ENCODE measurements at places on chromosomes 2 and 18.

DNA sequence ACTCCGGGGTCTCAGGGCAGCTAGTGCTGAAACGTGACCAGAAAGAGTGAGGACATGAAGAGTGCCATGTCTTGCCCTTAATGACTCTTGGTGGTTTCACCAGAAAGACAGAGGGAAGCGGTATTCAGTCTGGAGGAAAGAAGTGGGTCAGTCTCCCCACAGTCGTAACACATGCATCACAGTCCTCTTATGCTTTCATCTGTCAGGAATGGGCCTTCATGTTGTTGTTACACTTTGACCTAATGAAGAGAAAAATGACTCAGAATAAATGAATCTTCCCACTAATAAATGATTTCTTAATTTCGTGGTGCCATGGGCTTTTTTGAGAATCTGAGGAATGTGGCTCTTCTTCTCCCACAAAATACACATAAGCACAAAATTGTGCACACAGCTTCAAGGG lies 103.2 kb downstream of the SLC8A1 start:
- DNase-seq, result no peak

DNA sequence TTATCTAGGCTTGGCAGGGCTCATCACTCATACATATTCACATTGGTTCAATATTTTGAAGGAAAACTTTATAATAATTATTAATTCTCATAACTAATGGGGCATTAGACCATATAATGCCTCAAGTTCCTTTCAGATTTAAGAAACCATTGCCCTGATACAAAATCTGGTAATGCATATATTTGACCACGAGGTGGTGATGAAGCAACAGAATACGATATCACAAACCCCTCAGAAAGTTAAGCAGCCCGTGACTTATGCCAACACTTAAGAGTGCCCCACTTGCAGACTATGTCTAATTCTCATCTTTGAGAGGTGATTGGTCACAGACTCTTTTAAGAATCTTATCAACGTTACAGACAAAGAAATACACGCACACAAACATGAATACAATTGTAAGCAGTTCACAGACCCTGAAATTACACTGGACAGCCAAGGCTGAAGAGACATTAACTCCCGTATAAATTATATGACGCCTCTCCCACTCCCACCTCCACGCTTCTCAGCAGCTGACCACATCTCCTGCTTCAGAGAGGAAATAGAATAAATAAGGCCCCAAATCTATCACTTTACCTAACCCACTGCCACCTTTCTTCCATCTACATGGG lies 20.7 kb upstream of the DNAH6 start:
- DNase-seq, result peak; percentile 22

DNA sequence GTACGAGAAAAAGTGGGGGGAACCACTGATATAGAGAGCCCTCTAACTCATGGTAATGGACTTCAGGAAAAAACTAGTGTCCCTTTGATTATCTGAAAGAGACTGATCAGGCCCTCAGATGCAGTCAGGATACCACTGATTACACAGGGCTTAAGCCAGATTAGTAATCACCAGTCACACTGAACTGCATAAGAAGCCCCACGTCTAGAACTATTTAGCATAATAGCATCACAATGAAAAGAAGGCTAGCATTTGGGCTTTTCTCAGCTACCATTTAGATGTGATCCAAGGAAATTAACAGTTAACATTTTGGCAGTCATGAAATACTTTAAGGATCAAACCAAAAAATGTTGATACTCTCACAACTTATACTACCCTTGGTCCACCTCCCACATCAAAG lies 813.1 kb upstream of the POU3F3 start:
- no peak for DNase-seq

- DNase-seq, result no peak
These were observed 2.5 kb downstream of the CABLES1 start for GRCh38 chr18:23137788-23138216.

GRCh38 chr2:206736935-206737334 lies 18.7 kb upstream of the DYTN start:
- no peak for DNase-seq

- DNase-seq, result no peak
These were observed 725 bp downstream of the FIGN start for GRCh38 chr2:163734881-163735684.

DNA sequence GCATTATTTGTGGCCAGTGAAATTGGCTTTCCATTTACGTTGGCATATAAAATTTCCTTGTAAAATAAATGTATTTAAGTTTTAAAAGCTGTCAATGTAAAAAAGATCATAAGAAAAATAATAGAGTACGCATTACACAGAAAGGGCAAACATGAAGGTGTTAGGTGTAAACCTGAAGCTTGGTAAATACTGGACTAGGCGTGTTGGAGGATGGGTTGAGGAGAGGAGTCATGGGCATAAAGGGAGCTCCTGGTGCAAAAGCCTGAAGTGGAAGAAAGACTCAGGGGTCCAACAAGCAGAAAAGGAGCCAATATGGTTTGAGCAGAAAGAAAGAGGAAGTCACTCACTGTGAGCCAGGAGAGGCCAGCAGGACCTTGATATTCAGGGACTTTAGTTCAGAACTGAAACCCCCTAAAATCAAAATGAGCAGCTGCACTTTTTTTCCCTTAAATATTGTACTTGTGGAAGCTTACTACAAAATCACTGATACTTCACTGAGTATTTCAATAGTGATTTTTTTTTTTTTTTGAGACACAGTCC lies 24.4 kb downstream of the SP5 start:
- DNase-seq, result no peak

GRCh38 chr18:3481696-3482210 lies 31.8 kb downstream of the TGIF1 start:
- no peak for DNase-seq

- no peak for DNase-seq
These were observed 802.1 kb upstream of the FAM98A start for GRCh38 chr2:34401186-34401585.

All from stimulated activated CD4-positive, alpha-beta T cell treated with anti-CD3 and anti-CD28 coated beads, TNF-alpha, amount 100 ng/mL, for 48 hours (primary cell).